Stimulated activated CD4-positive, alpha-beta T cell treated with anti-CD3 and anti-CD28 coated beads, TNF-alpha, amount 100 ng/mL, for 24 hours (primary cell): ENCODE measurements at places on chromosomes 12 and 14.

DNA sequence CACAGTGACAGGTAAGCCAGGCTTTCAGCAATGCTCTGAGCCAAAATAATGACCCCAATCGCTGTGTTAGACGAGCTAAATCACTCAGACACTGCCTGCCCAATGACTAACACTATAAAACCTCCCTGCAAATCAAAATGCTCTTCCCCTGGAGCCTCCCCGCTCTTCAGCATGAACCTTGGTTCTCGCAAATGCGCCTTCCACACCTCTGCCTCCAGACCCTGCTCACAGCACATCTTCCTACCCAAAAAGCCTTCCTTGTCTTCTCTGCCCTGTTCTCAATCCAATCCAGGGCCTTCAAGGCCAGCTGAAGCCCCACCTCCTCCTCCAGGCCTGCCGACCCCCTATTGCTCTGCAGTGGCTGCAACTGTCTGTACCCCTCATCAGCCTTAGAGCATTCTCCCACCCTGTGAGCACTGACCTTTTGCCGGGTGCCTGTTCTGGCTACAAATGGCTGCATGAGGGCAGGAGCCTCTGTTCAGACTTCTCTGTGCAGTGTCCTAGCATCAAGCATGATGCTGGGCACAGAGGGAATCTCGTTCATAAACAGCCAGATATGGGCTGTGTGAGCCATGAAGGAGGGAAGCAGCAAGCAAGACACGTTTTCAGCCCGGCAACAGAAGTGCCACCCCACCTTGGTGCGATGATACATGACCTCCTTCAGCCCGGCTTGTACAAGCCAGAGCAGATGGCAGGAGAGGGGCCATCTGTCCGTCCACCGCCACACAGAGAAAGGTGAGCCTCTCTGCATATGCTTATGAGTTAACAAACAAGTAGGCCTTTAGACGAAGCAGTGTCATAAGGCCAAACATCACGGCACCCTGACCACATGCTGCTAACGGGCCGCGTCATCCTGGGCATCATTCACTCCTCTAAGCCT, 64.5 kb upstream of the DDX11 start:
- no peak for DNase-seq

DNA sequence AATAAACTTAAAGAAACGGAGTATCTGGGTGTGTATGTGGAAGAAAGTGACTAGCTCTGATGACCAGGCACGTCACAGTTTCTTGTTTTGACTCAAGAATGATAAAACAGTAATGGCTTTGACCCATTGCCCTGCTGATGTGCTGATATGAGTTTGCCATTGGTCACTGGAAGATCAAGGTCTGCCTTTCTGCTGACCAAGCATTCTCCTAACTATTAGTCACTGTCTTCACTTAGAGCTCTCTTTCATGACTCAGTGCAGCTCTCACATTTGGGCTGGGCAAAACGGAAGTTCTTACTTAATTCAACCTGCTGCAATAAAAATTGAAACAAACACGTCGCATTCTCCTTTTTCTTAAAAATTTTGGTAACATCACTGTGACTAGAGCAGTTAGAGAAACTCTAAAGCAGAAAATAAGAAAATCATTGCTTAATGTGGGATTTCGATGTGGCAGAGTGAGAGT, 366.7 kb downstream of the BTG1 start:
- DNase-seq = peak; percentile 31

DNA sequence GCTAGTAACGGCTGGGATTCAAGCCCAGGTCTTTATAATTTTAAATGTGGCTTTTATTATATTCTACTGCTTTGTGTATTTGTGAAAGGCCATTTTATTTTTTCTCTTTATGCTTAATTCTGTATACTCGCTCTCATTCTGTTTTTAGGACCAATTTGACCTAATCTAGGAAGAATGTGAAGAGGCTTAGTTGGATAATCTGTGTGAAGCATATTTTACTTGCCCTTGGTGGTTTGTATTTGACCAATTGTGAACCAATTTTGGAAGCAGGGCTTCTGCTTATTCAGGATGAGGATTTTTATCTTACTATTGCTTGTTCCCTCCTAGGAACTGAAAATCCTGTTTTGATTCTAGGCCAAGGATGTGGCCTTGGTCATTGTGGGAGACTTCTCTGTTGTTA, 113.1 kb downstream of the TTC6 start:
- DNase-seq = no peak

DNA sequence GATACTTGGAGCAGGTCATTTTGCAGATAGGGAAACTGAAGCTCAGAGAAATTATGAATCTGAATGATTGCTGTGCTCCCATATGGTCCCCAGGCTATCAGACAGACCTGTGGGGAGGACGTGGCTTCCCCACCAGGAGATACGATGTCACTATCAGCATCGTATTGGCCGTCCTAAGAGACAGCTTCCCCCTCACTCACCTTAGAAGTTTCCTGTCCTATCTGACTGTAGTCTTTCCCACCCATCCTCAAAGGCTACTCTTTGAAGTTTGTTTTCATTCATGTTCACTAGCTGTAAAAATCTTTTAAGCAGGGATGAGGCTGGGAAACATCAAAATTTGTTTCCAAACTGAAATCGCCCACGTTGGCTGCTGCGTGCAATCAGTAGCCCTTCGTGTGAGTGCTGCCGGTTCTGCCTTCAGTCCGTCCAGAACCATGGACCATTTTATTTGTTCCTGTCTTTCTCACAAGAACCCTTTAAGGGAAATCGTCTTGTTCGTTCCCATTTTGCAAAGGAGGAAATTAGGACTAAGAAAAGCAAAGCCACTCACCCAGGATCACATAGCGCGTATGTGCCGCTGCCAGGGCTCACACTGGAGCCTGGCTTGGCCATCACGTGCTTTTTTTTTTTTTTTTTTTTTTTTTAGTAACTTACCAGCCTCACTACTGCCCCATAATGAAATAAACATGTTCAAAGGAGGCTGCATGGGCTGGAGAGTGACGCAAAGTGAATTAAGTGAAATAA, 1.0 kb upstream of the KDM2B start:
- no peak for DNase-seq

GRCh38 chr12:101698800-101699347, 1.4 kb downstream of the CHPT1 start:
- DNase-seq = no peak

- no peak for DNase-seq
Observed at GRCh38 chr14:78451319-78451695, 281.1 kb downstream of the NRXN3 start.

DNA sequence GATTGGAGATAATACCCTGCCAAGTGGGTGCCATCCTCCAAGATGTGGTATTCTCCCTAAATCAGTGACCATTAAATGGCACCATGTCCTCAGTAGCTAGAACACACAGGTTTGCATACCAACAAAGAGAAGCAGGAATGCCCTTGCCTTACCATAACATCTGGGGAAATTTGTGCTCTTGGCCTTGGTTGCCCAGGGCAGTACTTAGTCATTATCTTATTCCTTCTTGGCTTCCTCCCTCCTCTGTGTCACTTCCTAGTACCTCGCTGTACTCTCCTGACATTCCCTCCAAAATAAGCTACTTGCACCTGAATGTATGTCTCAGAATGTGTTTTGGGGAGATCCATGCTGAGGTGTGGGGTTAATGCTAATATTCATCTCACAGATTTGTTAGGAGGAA, 43.4 kb downstream of the GPR65 start:
- DNase-seq = no peak

GRCh38 chr14:54349713-54350112, 47.1 kb upstream of the CDKN3 start:
- no peak for DNase-seq

DNA sequence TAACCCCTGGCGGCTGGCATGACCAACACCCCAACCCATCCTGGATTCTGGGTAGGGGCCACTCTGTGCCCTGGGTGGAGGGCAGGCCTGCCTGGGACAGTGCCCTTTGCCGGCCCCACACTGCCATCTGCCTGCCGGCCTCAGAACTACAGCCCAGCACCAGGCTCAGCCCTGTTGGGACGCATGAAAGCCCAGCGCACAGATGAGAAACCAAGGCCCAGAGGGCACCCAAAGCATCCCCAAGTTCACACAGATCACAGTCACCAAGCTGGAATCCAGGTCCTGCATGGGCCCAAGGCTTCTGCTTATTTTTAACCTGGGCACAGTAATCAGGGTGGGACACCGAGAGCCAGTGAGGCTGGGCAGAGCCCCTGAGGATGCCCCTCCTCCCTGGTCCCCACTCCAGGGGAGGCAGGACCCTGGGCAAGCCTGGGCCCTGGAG, 26.2 kb downstream of the RFLNA start:
- peak; percentile 74 for DNase-seq

GRCh38 chr12:12572659-12573058, 10.0 kb upstream of the DUSP16 start:
- DNase-seq = no peak

DNA sequence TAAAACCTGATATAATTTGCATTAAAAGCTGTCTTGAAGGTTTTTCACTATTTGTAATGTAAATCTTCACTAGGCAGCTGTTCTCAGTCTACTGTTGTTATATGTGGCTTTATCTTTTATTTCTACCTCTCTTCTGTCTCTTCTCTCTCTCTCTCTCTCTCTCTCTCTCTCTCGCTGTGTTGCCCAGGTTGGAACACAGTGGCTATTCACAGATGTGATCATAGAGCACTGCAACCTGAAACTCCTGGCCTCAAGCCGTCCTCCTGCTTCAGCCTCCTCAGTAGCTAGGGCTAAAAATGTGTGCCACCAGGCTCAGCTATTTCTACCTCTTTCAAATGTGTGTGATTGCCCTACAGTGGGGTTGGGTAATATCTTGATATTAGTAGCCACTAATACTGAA, 21.1 kb downstream of the FUT8 start:
- no peak for DNase-seq

GRCh38 chr14:35879654-35880249, 53.6 kb downstream of the BRMS1L start:
- DNase-seq = no peak

DNA sequence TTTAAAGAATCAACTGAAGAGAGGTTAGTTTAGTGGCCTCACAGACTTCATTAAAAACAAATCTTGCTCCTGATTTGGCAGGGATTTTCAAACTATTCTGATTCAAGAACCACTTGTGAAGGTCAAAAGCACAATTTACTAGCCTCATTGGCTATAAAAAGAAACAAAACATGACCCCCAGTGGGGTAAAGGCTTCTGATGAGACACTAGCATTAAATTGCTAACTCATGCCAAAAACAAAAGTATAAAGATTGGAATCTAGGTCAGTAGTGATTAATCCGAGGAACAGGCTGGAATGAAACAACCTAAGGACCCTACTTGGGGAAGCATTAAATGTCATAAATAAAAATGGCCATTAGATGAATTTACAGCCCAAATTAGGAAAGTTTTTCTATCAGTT, 312.3 kb downstream of the PAWR start:
- no peak for DNase-seq

- DNase-seq = peak; percentile 7
Observed at GRCh38 chr14:90060965-90061684, 669 bp upstream of the KCNK13 start.

- DNase-seq = no peak
Observed at GRCh38 chr12:709455-710020, 42.8 kb upstream of the WNK1 start.

- DNase-seq = no peak
Observed at GRCh38 chr14:67469954-67470353, 18.6 kb downstream of the TMEM229B start.

- DNase-seq = no peak
Observed at GRCh38 chr14:53621433-53621832, 335.2 kb downstream of the BMP4 start.
